Activated CD4-positive, alpha-beta T cell treated with anti-CD3 and anti-CD28 coated beads, Interleukin-2, amount 50 U/mL, for 1 hour (primary cell): ENCODE measurements at places on chromosomes 4 and X.

GRCh38 chrX:110477593-110478228 lies 119.1 kb downstream of the RTL9 start:
- DNase-seq: no peak

DNA sequence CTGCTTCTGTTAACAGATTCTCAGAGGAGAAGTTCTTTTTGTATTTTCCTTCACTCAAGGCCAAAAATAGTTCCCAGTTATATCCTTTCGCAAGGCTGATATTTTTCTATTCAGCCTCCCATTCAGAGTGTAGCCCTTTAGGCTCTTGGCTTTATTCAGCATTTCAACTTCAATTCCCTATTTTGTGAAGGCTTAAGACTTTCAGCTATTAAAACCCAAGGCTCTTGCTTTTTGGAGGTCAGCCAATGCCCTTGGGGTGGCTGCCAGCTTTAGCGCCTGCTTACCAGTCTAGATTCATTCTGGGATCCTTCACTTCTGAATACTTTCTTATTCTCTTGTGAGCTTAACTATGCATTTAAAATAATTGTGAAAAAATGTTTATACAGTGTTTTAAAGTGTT lies 57.3 kb upstream of the ADGRA3 start:
- no peak for DNase-seq

GRCh38 chrX:38803243-38803587 lies 2.0 kb downstream of the MID1IP1 start:
- no peak for DNase-seq

- DNase-seq: no peak
These were observed 1179.7 kb upstream of the ADGRL3 start for GRCh38 chr4:60020389-60020788.

DNA sequence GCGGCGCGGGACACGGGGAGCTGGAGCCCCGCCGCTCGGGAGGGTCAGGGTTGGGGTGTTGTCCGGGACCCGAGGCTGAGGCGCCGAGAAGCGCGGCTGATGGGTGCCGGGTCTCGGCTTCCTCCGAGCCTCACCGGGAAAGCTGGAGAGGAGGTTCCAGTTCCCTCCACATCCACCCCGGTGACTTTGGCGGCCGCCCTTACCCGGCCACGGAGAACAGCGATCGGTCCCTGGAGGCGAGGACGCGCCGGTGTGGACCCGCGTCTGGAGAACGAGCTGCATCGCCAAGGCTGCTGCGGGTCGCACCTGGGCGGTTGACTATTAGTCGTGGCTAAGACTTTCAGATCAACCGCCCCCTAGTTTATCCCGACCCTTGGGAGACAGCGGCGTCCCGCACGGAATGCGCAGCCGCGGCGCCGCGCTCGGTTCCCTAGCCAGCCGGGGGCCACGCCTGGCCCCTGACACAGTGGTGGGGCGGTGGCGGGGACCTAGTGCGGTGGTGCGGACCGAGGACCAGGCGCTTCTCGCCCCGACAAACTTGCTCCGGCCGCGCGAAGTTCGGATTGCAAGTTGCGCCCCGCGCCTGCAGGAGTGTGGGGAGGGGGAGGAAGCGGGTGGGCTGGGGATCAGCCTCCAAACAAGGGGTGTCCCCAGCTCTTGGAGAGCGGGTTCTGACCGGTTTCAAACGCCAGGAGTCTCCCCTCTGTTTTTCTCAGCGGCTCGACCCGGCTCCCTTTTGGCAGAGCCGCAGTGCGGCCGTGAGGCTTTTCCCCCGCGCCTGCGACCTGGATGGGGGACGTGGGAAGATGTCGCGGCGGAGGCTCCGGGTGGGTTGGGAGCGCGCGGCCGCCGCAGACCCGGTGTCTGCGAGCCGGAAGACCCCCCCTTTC lies 568 bp downstream of the FHDC1 start:
- DNase-seq: no peak
